Putamen (tissue), 1 donor: ENCODE measurements at places on chromosomes 12 and 14.

DNA sequence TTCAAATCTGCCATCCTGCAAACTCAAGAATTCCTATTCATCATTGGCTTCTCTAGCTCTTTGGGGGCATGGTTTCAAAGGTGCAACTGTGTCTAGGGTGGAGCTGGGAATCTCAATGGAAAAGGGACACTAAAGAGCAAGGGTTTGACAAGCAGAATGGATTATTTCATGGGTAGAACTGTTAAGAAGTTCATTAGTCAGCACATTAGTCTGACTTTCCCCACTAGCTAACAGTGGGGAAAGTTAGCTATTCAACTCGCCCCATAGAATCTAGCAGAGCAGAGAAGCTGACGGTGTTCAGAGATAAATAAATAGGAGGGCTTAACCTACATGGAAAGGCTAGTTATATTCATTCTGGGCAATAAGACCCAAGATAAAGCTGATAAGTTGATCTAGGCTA, 153.9 kb downstream of the EMP1 start:
- no peak for DNase-seq

GRCh38 chr12:1930803-1931597, 12.5 kb upstream of the CACNA2D4 start:
- DNase-seq = no peak

DNA sequence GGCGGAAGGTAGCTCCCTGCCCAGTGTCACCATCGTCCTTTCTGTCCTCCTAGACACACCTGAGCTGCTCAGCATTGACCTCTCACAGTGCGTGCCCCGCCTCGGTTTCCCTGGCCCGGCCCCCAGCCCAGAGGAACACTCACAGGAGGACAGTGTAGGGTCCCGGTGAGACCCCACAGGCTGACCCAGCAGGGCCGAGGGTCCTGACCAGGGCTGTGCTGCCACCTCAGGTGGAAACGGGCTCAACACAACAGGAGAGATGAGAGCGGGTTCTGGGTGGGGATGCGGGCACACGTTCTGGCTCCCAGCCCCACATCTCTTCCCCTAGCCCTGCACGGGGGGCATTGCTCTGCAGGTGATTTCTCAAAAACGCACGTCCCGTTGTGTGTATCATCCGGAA, 98.1 kb downstream of the PIWIL1 start:
- no peak for DNase-seq

DNA sequence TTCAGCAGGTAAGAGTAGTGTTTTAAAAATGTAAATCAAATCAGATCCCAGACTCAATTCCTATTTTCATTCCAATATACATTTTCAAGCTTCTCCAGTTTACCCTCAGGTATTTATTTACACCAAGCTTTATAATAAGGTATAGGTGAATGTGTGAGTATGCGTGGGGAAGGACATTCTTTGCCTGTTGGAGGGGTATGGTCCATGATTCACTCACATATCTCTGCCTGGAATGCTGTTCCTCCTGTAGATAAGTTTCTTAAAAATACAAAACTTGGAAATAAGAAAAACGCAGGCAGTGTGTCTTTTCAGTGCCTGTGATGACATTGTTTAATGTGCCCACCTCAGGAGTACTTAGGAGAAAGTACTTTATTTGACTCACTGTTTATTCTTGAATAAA, 118.6 kb downstream of the CCDC91 start:
- DNase-seq = no peak

- DNase-seq = no peak
Measured at GRCh38 chr12:108811411-108812180, 45.8 kb downstream of the SSH1 start.

DNA sequence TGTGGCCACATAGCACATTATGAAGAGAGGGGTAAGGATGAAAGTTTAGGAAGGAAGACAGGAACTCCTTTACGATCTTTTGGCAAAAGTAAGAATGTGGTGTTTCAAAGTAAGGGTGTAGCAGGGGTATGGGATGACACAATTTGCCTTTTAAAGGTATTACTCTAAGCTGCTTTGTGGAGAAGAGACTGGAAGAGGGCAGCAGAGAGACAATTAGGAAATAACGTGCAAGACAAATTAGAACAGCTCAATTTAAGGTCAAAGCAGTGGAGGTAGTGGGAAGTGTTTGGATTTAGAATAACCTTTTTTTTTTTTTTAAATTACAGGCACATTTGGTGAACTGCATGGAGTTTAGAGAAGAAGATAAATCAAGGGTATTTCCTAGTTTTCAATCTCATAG, 342.6 kb downstream of the NOVA1 start:
- DNase-seq = no peak

DNA sequence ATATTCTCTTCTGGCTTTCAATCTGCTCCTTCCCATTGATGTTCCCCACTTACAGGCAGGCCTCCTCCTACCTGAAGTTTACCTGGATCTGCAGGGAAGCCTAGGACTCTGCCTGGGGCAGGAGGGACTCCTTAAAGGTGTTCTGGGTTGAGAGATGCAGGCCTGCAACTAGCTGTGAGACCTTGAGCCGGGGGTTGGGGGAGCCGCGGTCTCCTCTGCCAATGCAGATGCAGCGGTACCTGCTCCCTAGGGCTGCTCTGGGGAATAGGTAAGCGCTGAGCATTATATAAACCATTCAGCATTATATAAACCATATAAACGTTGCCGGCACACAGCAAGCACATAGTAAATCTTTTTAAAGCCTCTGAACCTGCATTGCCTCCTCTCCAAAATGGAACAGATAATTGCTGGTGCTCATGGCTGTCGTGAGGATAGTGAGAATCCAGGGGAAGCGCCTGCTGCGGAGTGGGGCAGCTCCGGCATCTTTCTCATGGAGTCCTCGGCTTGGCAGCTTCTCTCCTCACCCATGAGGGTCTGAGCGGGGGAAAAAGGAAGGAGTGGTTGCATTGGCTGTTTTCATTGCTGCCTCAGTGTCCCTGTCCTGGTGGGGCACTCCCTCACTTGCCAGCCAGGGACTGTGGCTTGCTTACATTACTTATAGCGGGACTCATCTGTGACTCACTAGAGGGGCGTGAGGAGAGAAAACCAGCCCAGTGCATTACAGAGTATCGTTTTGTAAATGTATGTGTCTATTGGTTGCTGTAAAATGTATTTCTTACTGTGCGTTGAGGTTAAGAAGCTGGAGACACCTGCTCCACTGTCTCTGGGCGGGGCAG, 12.5 kb upstream of the KRT80 start:
- no peak for DNase-seq

GRCh38 chr12:93571365-93571924, 1.0 kb upstream of the SOCS2 start:
- DNase-seq = no peak

DNA sequence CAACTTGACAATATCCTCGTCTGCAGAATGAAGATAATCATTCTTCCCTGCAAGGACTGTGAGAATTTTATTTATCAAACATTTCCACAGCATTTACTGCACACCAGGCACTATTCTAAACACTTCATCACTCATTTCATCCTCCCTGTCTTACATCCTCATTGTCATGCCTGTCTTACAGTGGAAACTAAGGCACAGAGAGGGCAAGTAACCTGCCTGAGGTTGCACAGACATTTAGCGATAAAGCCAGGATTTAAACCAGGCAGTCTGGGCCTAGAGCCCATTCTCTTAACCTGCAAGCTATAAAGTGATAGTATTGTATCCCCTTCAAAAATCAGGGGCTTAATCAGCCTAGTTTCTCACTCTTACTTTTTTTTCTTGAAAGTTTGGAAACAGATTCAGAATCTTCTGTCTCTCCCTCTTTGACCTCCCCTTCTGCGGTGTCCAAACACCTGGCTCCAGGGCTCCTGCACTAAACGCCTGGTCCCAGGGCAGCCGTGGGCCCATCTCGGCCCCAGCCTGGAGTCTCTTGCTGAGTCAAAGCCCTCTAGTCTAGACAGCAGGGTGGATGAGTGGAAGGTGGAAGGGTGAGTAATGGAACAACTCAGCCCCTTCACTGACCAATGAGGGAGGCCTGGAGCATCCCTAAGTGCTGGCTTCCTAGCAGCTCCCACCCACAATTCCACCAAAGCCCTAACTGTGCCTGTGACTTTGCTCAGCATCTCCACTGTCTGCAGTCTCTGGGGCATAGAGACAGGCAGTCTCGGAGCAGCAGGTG, 12.5 kb downstream of the ISM2 start:
- no peak for DNase-seq

DNA sequence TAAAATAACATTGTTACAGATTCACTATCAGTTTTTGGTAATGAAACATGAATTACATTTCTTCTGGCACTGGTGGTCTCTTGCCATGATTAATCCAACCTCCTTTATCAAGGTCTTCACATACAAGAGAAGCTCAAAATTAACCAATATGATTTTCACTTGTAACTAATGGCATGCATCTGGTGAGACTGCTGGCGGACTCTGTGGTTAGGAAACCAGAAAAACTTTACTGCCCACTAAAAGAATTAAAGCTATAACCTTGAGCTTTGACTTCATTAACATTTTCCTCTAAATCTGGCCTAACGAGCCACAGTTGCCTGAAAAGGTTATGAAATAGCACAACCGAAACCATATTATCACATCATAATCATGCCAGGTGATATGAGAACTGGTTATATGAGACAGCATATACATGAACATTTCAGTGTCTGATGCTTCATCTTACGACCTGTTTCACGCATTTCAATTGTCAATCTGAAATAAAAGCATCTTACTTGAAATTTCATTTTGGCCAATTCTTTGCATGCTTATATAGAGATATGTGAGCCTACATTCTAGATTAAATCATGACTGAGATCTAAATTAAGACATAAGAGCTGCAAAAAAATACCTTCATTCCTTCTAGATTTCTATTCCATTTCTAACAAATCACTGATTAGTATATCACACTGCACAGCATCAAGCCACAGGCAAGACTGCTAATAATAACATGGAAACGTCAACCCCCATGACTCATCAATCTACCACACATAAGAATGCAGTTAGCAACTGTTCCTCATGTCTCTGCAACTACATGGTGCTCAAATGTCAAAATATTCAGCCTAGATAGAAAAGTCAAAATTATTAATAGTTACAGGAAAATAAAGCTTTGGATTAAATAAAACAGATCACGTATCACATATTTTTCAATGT, 89.3 kb downstream of the OSBPL8 start:
- peak; percentile 71 for DNase-seq

- DNase-seq = no peak
Measured at GRCh38 chr14:83289896-83290295, 1756.2 kb upstream of the SEL1L start.

DNA sequence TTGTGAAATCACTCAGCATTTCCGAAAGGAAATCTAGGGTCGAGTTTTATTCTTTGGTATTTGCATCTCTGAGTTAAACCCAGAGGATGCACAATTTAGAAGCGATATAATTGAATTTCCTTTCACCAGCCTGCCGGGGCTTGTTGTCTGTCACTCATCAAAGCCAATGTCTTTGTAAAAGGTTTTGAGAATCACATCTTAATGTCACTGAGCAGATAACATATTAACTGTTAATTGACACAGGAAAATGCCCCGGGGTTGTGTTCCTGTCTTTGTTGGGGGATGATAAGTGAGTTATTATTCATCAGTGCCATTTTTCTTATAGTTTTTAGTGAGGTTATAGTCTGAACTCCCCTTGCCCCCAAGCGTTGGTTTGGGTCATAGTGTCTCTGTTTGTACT, 73.4 kb downstream of the DUSP6 start:
- no peak for DNase-seq

DNA sequence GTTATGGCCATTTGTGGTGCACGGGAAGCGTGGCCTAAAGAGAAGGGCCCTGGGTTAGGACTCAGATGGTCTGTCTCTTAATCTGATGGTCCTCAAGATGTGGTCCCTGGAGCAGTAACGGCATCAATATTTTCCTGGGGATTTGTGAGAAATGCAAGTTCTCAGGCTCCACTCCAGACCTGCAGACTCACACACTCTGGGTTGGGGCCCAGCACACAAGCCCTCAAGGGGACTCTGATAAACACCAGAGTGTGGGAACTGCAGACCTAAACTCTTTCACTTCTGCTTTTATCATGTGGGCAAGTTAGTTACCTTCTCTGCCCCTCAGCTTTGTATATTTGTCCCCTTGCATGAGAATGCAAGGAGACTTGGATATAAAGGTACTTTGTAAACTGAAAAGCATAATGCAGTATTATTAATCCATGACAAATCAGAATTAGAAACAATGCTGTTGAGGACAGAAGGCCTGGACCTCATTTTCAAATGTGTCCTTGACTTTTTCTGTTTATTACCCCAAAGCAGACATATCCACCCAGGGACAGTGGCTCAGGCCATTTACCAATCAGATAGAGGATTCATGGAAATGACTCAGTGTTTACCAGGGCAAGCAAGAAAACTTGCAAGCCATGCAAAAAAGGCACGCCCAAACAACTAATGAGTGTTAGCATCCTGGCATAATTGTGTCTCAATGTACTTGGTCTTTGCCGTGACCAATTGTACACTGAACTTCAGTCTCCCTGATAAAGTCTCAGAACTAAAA, 157.0 kb downstream of the ASCL1 start:
- DNase-seq = no peak

- peak; percentile 25 for DNase-seq
Measured at GRCh38 chr12:29725587-29726320, 58.0 kb downstream of the TMTC1 start.

DNA sequence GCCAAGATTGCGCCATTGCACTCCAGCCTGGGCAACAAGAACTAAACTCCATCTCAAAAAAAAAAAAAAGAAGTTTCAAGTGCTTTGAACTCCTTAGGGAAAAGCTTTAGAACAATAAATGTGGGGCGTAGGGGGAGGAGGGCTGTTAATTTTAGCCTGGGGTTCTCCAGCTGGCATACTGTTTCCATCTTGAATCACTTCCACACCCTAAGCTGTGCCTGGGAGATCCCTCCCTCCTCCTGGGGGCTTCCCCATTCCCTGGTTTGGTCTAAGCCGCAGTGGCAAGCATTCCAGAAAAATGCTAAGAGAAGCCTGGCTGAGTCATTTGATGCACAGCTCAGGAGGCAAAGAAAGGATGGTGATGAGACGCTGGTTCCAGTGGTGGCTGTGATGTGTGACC, 2.3 kb upstream of the ZNF384 start:
- no peak for DNase-seq

DNA sequence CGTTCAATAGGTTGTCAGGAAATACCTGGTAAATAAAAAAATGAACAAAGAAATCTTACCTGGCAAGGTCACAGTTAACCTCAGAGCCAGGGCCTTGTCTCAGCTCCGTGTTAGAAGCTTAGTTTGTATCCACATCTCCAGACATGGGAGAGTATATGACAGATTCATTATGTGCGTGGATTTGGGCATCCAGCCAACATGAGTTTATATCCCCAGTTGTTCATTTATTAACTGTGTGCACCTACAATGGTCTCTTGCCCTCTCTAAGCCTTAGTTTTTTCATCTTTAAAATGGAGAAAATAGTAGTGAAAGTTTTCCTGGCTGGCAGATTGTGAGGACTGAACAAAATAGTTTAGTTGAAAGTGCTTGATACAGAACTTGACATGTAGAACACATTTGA, 437.8 kb downstream of the NPAS3 start:
- no peak for DNase-seq

GRCh38 chr14:88079624-88080023, 74.7 kb downstream of the GPR65 start:
- DNase-seq = no peak

- DNase-seq = no peak
Measured at GRCh38 chr12:65535946-65536345, 257.5 kb downstream of the MSRB3 start.

GRCh38 chr12:29286081-29286790, 94.7 kb downstream of the ERGIC2 start:
- no peak for DNase-seq
